ENCODE measurements at places on chromosomes 1 and 21. TPM values are rescaled to one million over a fixed set of nuclear protein-coding genes. Genes with fewer than 3 reads are reported as not detected.

The PROK1 gene
- total RNA-seq, result not detected

The GJC2 gene
- total RNA-seq, result 1.4 TPM

The VWA5B1 gene
- total RNA-seq, result not detected

The CAMK2N1 gene
- total RNA-seq, result 10.9 TPM

The BEST4 gene
- under 0.01 TPM for total RNA-seq

The TEDDM1 gene
- not detected for total RNA-seq

The UBXN10 gene
- not detected for total RNA-seq

DNA sequence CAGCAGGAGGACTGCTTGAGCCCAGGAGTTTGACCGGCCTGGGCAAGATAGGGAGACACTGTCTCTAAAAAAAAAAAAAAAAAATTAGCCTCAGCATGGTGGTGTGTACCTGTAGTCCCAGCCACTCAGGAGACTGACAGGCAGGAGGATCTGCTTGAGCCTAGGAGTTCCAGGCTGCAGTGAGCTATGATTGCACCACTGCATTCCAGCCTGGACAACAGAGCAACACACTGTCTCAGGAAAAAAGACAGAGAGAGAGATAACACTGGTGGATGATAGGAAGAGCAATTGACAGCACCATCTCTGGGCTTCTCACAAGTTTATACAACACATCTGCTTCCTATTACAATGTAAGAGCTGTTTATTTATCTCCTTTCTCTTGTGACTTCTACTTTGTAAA is 2.4 kb upstream of the RNU11 start:
- DNase-seq, result no peak

GRCh38 chr1:170675865-170676264 is 11.9 kb downstream of the PRRX1 start:
- no peak for DNase-seq

- no peak for DNase-seq
These were observed 4.7 kb upstream of the FTCD start for GRCh38 chr21:46159841-46160656.

DNA sequence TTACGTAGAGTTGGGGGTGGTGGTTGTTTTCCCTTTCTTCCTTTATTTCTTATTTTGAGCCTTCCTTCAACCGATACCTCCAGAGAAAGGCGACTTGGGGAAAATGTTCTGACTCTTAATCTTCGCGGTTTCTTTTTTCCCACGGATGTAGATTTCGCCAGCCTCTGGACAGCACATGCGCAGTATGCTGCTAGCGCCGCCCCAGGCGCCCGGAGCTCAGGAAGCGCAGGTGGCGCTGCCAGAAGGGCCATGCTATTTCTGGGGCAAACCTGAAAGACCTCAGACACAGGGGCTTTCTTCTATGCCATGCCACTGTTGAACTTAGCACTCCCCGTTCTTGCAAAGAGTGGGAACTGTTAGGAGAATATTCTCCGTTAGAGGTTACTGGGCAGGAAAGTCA is 392.1 kb downstream of the KIF26B start:
- DNase-seq, result no peak

DNA sequence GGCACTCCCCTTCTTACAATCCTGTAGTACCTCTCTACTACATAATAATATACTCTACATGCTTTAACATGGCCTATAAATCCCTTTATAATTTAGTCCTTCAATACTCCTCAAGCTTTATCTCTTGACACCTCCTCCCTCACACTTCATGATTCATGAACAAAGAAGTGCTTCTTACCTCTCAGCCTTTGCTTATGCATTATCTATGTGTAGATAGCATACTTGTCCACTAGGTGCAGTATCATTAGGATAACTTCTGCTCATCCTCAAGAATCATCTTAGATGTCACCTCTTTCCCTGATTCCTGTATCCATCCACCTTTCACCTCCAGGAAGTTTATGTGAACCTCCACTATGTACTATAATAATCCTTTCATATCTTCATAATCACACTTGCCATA is 74.4 kb downstream of the COL24A1 start:
- DNase-seq, result no peak

DNA sequence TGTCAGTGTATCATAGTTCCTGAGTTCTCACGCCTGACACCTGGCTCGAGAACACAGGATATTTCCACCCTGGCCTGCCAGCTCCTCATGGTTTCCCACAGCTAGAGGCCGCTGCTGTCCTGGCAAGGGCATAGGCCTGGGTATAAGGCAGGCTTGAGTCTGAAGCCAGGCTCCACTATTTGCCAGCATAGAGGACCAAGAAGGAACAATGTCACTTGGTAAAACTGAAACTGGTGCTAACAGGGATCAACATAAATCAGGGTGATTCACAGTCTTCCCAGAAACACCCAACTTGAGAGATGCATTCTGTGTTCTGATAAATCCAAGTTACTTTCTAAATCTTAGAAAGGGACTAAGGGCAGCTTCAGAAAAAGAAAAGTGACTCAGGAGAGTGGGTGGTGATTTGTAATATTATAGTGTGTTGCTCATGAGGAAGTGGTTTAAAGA is 6.9 kb upstream of the S100A2 start:
- DNase-seq, result peak; percentile 76

GRCh38 chr1:184781941-184782340 is 27.3 kb upstream of the EDEM3 start:
- DNase-seq, result no peak

DNA sequence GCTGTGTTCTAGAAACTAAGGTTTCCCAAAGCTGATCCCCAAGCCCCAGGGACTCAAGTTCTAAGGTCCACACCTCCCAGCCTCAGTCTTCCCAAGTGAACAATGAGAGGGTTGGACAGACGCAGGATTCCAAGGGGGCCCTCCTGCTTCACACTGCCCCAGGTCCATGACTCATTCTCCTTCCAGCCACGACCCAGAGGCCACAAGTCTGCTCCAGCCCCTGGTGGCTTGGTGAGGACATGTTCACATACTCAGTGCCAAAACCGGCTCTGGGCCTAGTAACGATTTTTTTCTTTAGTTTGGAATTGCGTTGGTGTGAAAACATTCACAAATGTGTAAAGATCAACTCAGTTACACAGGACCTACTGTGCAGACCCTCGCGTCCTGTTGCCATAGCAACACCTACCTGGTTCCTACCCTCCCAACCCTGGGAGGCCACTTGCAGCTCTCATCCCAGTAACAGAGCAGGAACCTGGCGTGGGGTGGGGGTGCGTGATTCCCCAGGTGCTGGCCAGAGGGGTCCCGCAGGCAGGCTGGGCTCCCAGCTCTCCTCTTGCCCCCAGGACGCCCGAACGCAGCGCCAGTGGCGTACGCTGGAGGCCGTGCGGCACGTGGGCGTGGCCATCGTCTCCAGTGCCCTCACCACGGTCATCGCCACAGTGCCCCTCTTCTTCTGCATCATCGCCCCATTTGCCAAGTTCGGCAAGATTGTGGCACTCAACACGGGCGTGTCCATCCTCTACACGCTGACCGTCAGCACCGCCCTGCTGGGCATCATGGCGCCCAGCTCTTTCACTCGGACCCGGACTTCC is 57.0 kb downstream of the DISP3 start:
- DNase-seq, result no peak

DNA sequence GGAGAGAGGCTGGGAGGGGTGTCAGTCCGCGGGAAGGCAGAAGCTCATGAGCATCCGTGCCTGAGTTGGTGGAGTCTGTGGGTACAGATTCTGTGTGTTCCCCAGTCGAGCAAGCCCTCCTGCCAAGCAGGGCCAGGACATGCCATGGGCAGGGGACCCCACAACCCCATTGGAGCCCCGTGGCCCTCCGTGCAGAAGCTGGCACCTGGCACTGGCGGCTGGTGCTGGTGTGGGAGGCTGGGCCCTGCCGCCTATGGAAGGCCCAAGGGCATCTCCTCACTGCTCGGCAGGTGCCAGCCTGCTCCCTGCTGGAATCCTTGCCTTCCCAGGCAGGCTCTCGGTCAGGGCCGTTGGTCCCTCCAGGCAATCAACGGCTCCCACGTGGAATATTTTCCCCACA is 73.7 kb downstream of the UBE2T start:
- DNase-seq, result no peak

DNA sequence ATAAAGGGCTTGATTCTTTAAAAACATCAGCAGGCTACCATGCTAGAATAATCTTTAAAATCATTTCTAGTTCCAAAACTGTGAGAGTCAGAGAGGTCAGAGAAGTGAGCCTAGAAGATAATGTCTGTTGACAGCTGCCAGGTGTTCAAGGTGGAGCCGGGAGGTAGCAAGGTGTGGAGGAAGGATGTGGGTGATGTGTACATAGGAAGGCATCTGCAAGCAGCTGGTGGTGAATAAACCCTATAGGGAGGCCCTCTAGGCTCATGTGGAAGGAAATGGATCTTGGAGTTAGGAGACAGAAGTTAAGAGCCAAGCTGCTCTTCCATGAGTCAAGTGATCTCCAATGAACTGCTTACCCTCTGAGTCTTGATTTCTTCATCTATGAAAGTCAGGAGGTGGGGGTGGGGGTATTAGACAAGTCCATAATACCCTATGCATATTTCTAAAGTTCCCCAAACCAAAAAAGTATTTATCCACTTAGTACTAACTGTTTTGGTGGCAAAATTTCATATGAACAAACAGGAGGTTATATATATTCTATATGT is 266.3 kb downstream of the RHOU start:
- DNase-seq, result no peak

GRCh38 chr21:34989337-34990151 is 59.6 kb downstream of the RUNX1 start:
- DNase-seq, result no peak

- DNase-seq, result no peak
These were observed 2.9 kb downstream of the ARF1 start for GRCh38 chr1:228085287-228085951.

DNA sequence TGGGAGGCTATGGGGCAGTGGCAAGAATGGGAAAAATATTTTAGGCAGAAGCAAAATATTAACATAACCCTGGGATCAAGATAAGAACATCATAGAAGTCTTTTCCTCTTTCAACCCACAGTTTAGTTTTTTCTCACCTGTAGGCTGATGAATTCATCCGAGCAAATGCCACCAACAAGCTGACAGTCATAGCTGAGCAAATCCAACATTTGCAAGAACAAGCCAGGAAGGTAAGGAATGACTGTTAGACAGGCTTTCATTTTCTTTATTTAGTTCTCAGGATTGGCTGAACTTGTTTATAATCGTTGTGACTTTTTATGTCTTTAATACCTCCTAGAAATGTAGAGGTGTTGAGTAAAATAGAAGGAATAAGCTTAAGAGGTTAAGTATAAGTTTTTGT is 6.4 kb downstream of the C1orf50 start:
- no peak for DNase-seq

DNA sequence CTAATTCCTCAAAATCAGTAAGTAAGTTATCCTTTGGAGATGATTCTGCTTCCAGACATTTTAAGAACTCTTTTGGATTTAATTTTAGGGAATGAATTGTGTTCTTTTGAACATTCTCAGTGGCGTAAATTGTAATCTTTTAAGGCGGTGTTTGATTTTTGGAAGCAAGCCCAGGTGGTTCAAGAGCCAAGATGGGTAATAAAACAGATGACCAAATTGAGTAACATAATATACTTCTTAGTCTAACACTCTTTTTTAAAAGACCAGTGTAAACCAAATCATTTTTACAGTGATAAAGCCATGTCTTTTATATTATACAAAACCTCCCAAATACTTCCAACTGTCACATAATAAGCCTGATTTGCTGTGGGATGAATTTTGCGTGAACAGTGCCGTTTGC is 133.8 kb downstream of the LRRC40 start:
- DNase-seq, result no peak

Data from pulmonary artery endothelial cell (primary cell).